ENCODE measurements at places on chromosomes 4 and X.

- no peak for DNase-seq
- H3K4me3 ChIP-seq = no peak overlapping the region
- H3K27me3 ChIP-seq = no peaks in the 10 kb centered on the region
- H3K36me3 ChIP-seq = peaks cover 28% of the 10 kb centered on the region
- no peaks in the 10 kb centered on the region for H3K4me1 ChIP-seq
Observed at GRCh38 chr4:184755278-184755677, 21.4 kb upstream of the CENPU start.

- peak overlapping the region; percentile 56 for H3K4me3 ChIP-seq
- H3K36me3 ChIP-seq = no peaks in the 10 kb centered on the region
- no peak overlapping the region for H3K27ac ChIP-seq
- peaks cover 11% of the 10 kb centered on the region for H3K4me1 ChIP-seq
- H3K27me3 ChIP-seq = no peaks in the 10 kb centered on the region
Observed at GRCh38 chr4:140163029-140163810, 9.2 kb upstream of the MAML3 start.

GRCh38 chr4:5215321-5215720 is 164.0 kb downstream of the STK32B start:
- H3K27ac ChIP-seq = no peak overlapping the region
- DNase-seq = no peak
- H3K36me3 ChIP-seq = no peaks in the 10 kb centered on the region
- no peak overlapping the region for H3K4me3 ChIP-seq
- no peaks in the 10 kb centered on the region for H3K27me3 ChIP-seq

- no peaks in the 10 kb centered on the region for H3K36me3 ChIP-seq
- DNase-seq = no peak
- H3K4me3 ChIP-seq = no peak overlapping the region
- no peak overlapping the region for H3K27ac ChIP-seq
- no peaks in the 10 kb centered on the region for H3K4me1 ChIP-seq
Observed at GRCh38 chrX:19183761-19184477, 61.7 kb upstream of the ADGRG2 start.

- no peaks in the 10 kb centered on the region for H3K36me3 ChIP-seq
- no peak overlapping the region for H3K4me3 ChIP-seq
- peaks cover 6% of the 10 kb centered on the region for H3K4me1 ChIP-seq
Observed at GRCh38 chr4:42512226-42512625, 114.9 kb downstream of the SHISA3 start.

- H3K4me1 ChIP-seq = no peaks in the 10 kb centered on the region
- H3K27me3 ChIP-seq = no peaks in the 10 kb centered on the region
- no peak for DNase-seq
- no peak overlapping the region for H3K4me3 ChIP-seq
- H3K36me3 ChIP-seq = no peaks in the 10 kb centered on the region
- no peak overlapping the region for H3K27ac ChIP-seq
Observed at GRCh38 chr4:3017504-3017903, 54.1 kb downstream of the GRK4 start.

DNA sequence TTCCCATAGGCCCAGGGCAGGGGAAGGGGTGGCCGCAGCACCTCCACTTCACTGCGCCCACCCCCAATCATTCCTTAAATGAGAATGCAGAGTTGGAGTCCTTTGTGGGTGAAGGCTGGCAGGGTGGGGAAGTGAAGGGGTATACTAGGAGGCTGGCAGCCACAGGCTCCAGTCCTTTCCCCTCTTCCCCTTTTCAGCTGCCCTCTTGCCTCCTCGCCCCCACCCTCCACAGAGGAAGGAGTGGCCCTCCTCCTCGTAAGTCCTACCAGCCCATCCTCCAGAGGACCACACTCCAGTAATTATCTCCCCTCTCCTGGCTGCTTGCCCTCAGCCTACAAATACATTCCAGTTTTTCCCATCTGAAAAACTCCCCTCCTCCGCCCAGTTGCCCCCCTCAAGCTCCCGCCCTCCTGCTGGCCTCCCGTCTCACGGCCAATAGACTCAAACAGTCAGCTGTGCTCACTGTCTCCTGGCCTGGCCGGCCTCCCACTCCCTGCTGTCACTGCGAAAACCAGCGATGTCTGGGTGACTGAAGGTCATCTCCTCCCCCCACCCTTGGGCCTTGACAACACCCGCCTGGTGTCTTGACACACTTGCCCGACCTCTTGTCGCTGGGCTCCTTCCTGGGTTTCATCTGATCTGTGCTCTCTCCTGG is 38.8 kb downstream of the EFNB1 start:
- no peaks in the 10 kb centered on the region for H3K27me3 ChIP-seq
- no peaks in the 10 kb centered on the region for H3K4me1 ChIP-seq
- no peak overlapping the region for H3K27ac ChIP-seq
- no peak for DNase-seq

DNA sequence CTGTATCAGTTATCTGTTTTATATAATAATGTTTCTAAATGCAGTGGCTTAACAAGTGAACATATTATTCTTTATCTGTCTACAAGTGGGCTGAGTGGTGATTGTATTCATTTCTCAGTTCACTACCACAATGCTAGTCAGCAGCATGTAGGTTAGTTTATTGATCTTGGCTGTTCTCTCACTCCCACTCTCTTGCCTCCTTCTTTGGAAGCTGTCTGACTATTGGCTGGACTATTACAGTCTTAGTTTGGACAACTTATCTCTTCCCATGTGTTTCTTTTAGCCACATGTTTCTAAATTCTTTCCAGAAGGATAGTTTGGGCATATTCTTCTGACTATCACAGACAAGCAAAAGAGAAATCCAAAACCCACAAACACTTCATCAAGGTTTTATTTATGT is 459.5 kb upstream of the AGA start:
- no peaks in the 10 kb centered on the region for H3K4me1 ChIP-seq
- H3K27me3 ChIP-seq = no peaks in the 10 kb centered on the region
- H3K27ac ChIP-seq = no peak overlapping the region
- DNase-seq = no peak

DNA sequence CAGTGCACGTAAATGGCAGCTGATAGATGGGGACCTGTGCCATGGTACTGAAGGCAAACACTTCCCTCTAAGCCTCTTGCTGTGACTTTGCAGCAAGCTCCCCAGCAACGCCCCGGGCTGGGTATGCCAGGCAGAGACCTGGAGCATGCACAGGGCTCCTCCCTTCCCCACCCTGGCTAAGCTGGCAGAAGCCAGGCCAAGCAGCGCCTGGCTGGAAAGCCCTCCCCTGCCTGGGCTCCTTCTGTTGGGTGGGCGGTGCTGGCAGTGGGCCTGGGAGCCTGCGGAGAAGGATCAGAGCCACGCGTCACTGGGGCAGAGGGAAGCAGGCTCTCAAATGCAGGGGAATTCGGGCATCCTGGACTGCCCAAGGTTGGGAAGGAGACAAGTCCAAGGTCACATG is 3.6 kb downstream of the ATP2B3 start:
- no peak overlapping the region for H3K4me3 ChIP-seq
- H3K27me3 ChIP-seq = no peaks in the 10 kb centered on the region
- no peak for DNase-seq
- H3K27ac ChIP-seq = no peak overlapping the region

DNA sequence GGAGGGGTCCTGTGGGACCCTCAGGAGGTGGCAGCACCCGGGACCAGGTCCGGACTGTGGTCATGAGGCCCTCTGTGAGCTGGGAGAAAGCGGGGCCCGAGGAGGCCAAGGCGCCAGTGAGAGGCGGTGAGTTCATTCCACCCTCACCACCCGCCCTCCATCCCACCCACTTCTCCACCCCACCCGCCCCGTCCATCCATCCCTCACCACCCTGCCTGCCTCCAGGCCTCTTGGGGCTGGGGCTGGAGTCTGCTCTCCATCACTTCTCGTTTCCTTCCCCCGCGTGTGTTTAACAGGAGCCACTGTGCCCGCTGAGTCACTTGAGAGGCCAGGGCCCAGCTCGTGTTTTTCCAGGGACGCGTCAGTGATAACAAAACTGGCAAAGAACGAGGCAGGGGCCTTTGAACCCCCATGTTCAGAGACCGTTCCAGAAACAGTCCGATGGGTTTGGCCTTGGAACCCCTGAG is 6.2 kb downstream of the SH3TC1 start:
- H3K27me3 ChIP-seq = no peaks in the 10 kb centered on the region
- no peaks in the 10 kb centered on the region for H3K36me3 ChIP-seq
- no peak overlapping the region for H3K4me3 ChIP-seq
- peaks cover 16% of the 10 kb centered on the region for H3K4me1 ChIP-seq

DNA sequence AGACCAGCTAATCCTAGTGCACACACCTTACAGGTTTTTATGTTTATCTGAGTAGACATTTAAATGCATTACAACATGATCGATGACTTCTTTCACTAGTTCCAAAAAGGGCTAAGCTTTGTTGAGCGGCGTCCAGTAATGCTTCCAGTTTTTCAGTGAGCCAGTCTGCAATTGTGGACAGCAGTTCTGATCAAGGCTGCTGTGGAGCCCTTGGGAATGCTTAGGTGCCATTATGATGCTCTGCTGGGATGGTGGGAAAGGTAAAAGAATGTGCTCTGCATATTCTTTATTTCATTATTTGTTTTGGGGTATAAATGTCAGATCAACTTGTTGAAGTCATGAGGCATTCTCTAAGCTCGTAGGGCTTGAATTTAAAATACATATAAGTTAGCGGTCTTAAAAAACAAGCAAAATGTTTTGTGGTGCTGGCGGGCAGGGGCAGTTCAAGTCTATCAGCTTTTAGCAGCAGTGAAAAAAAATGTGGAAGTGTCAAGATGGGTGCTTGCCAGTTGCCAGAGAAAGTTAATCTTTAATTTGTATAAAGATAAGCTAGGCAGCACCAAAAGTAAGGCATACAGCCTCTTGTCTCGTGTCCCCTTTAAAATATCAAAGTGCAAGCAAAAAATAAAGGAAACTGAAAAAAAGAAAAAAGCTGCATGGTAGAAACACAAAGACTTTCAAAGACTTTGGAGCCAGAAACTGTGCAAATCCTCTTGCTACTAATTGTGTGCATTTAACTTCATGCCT is 5.8 kb downstream of the MID1IP1 start:
- peak overlapping the region; percentile 93 for H3K27ac ChIP-seq
- H3K27me3 ChIP-seq = no peaks in the 10 kb centered on the region
- H3K36me3 ChIP-seq = no peaks in the 10 kb centered on the region
- peaks cover 16% of the 10 kb centered on the region for H3K4me1 ChIP-seq

DNA sequence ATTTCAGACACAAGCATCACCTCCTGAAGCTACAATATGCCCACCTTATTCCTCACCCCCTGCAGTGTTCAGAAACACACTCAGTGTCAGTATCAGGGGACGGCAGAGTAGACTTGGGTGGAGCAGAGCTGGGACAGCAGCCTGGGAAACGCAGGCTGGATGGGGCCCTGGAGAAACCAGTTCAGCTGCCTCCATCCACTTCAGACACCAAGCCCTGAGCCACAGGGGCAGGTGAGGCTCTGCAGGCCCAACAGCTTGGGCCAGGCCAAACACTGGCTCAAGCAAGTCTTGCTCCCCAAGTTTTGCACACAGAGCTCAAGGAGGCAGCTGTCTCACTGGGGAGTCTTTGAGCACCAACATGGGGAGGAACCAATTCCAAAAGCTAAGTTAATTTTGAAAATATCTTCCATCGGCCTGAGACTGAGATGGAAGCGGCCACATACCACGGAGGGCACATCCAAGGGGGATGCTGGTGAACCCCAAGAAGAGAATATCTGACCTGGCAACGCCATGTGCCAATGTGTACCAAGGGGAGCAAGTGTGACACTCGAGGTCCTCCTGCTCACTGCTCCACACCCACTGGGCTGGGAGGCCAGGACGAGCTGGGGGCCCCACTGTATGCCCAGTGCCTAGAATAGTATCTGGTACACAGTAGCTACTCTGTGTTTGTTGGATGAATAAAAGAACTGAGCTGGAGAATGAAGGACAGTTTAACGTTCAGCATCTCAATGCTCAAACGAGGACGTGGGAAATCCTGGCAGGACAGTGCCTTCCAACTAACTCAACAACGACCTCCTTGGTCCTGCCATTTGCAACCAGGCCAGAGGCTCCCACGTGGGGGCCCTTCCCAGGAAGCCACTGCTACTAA is 45.6 kb downstream of the PPP2R2C start:
- H3K27me3 ChIP-seq = no peaks in the 10 kb centered on the region
- DNase-seq = no peak
- H3K27ac ChIP-seq = no peak overlapping the region
- no peak overlapping the region for H3K4me3 ChIP-seq
- no peaks in the 10 kb centered on the region for H3K4me1 ChIP-seq

DNA sequence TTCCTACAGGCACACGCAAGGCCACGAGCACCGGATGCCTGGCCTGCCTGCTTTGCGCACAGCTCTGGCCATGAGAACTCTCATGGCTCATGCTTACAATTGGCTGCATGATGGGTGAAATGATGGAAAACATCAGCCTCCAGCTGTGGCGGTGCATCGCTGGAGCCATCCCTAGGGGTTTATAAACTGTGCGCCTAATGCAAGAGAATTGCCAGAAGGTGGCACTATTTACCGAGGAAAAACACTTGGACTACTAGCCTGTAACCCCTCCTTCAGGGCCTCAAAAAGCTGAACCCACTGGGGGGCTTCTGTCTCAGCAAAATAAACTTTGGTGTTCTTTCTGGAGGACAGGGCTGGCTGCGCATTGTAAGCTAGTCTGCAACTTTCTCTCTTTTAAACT is 51.9 kb downstream of the PHKA2 start:
- DNase-seq = no peak
- no peak overlapping the region for H3K27ac ChIP-seq

DNA sequence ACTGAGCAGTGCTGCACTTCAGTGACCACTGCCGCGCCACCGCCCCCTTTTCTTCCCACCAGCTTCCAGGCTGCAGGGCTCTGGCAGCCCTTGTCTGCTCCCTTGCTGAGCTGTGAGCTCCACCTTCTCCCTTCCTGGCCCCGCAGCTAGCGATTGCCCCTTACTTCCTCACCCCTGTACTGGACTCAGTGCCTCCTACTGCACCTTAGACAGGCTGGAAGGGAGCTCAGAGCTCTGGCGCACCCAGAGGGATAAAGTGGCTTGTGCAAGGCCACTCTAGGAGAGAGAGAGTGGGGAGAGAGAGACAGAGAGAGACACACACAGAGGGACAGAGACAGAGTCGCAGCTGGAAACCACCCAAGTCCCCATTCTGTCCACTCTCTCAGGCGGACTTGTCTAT is 6.0 kb downstream of the RASL11B start:
- H3K4me3 ChIP-seq = no peak overlapping the region
- peaks cover 67% of the 10 kb centered on the region for H3K4me1 ChIP-seq
- H3K27me3 ChIP-seq = no peaks in the 10 kb centered on the region
- peak overlapping the region; percentile 71 for H3K27ac ChIP-seq

- no peak overlapping the region for H3K27ac ChIP-seq
- no peak for DNase-seq
- no peaks in the 10 kb centered on the region for H3K36me3 ChIP-seq
- H3K27me3 ChIP-seq = no peaks in the 10 kb centered on the region
- no peak overlapping the region for H3K4me3 ChIP-seq
- no peaks in the 10 kb centered on the region for H3K4me1 ChIP-seq
Observed at GRCh38 chr4:134343081-134343480, 141.5 kb upstream of the PABPC4L start.

GRCh38 chrX:24154490-24155034 is 5.0 kb downstream of the ZFX start:
- no peaks in the 10 kb centered on the region for H3K36me3 ChIP-seq
- DNase-seq = no peak
- H3K4me1 ChIP-seq = peaks cover 9% of the 10 kb centered on the region
- H3K27ac ChIP-seq = no peak overlapping the region
